ENCODE measurements at places on chromosomes 12 and 14.

GRCh38 chr14:83291714-83292113 is 1758.1 kb upstream of the SEL1L start:
- no peak for DNase-seq

GRCh38 chr14:81153187-81153586 is 67.6 kb downstream of the GTF2A1 start:
- no peak for DNase-seq

GRCh38 chr12:52763991-52764390 is 13.2 kb downstream of the KRT76 start:
- DNase-seq = no peak

DNA sequence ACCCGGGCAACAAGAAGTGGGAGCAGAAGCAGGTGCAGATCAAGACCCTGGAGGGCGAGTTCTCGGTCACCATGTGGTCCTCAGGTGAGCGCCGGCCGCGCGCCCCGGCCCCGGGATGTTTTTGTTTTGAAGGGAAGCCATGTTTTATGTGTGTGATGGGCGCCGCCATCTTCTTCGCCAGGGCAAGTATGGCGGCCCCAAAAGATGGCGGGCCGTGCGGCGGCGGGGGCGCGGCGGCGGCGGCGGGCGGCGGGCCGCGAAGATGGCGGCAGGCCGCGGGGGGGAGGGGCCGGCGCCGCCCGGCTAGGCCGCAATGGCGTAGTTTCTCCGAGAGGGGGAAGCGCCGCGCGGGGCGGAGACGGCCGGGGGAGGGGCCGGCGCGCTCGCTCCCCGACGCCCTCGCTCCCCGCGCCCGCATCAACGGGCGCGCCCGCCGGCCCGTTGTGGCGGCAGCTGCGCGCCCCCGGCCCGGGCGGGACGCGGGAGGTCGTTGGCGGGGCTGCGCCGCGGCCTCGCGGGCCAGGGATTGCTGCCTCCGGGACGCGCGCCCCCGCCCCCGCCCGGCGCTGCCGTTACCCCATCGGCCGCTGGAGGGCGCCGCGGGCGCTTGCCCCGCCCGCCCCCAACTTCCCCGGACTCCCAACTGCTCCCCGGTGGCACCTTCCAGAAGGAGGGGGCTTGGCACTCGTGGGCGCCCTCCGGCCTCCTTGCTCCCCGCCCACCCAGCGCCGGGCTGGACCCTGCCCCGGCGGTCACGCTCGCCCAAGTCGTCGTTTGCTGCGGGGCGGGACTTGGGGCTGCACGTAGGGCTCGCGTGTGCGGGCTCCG is 1.1 kb downstream of the YY1 start:
- peak; percentile 80 for DNase-seq

GRCh38 chr12:75816897-75817296 is 214.7 kb downstream of the PHLDA1 start:
- DNase-seq = no peak

- DNase-seq = peak; percentile 66
Measured at GRCh38 chr14:21868442-21869046, 194.9 kb upstream of the OR4E1 start.

DNA sequence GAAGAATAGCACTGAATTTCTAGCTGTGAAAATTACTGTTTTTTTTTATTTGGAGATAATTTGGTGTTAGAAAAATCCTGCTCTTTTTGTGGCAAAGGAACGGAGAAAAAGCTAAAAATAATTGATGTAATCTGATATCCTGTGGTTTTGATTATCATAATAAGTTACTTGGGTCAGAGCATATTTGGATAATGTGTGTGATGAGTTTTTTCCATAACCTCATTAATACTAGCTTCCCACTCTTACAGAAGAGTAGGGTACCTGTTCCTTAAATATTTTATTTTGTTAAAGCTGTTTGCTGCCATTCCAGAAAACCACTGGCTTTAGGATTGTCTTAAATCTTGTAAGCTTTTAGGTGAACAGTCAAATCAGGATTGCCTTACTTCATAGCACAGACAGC is 4.7 kb downstream of the PSMC6 start:
- DNase-seq = no peak

- DNase-seq = no peak
Measured at GRCh38 chr12:49274396-49275069, 9.7 kb downstream of the TUBA1C start.

DNA sequence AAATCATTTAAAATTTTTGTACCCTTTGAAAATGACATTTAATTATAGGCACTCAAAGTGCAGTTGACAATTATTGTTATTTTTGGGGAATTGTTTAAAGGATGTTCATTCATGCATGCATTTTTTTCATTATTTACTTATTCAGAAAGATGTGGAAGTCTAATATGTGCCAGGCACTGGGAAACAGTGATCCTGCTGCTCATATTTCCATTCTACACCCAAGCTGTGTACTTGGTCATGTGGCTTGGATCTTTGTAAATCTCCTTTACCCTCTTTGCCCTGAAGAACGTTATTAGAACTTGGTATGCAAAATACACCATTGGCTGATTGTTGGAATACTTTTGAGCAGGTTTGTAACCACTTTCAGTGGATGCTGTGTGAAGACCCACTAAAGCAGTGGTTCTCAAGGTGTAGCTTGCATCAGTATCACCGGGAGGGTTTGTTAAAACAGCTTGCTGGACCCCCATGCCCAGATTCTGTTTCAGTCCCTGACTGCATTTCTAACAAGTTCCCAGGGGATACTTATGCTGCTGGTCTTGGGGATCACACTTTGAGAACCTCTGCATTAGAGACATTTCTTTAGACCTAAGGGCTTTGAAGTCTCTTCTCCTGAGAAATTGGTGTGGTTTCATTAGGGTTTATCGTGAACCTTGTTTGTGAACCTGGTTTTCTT is 47.5 kb downstream of the PRKCH start:
- DNase-seq = no peak

GRCh38 chr14:23057757-23058653 is 685 bp upstream of the CDH24 start:
- DNase-seq = peak; percentile 80

GRCh38 chr12:92036061-92036620 is 109.5 kb downstream of the BTG1 start:
- no peak for DNase-seq

DNA sequence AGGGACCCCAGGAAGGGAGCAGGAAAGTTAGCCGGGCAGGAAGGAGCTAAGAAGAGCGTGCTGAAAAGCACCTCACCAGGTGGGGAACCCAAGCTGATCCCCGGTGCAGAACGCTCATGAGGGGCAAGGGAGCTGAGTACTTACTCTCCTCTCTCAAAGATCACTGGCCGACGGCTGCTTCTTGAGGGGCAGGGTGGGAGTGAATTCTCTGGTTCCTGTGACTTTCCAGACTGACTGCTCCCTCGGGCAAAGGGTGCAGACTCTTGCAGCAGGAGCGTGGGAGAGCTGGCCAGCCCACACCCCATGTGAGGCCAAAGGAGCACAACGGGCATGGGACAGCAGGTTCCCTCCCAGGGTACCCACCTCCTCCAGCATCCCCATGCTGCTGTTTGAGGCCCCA is 44.9 kb upstream of the DIO3 start:
- no peak for DNase-seq

GRCh38 chr12:117235261-117235660 is 45.0 kb upstream of the FBXO21 start:
- no peak for DNase-seq

GRCh38 chr12:48852734-48853688 is 1.0 kb upstream of the DDX23 start:
- peak; percentile 74 for DNase-seq

GRCh38 chr14:22003461-22003860 is 329.8 kb upstream of the OR4E1 start:
- no peak for DNase-seq

DNA sequence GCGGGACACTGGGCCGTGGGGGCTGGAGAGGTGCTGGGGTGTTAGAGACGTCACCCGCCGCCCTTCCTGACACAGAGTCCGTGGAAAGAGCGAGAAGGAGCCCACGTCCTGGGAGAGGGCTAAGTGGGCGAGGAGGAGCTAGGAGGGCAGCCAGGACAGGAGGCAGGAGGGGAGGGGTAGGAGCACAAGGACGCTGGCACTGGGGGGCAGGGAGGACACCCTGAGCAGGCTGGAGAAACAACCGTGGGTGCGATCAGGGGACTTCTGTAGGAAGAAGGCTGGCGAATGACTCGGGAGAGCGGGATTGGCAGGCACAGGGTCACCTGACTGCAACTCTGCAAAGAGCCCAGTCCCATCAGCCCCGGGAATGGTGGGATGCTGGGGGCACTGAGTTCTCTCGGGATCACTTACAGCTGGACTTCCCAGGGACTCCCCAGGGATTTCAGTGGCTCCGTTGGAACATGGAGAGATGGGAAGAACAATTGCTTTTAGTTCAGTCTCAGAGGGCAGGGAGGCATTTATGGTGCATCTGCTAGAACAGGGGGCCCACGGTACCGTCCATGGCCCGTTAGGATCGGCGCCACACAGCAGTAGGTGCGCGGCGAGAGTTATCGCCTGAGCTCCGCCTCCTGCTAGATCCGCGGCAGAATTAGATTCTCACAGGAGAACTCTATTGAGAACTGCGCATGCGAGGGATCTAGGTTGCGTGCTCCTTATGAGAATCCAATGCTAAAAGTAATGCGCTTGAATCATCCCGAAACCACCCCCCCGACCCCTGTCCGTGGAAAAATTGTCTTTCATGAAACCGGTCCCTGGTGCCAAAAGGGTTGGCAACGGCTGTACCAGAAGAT is 24.3 kb downstream of the UBR7 start:
- no peak for DNase-seq

DNA sequence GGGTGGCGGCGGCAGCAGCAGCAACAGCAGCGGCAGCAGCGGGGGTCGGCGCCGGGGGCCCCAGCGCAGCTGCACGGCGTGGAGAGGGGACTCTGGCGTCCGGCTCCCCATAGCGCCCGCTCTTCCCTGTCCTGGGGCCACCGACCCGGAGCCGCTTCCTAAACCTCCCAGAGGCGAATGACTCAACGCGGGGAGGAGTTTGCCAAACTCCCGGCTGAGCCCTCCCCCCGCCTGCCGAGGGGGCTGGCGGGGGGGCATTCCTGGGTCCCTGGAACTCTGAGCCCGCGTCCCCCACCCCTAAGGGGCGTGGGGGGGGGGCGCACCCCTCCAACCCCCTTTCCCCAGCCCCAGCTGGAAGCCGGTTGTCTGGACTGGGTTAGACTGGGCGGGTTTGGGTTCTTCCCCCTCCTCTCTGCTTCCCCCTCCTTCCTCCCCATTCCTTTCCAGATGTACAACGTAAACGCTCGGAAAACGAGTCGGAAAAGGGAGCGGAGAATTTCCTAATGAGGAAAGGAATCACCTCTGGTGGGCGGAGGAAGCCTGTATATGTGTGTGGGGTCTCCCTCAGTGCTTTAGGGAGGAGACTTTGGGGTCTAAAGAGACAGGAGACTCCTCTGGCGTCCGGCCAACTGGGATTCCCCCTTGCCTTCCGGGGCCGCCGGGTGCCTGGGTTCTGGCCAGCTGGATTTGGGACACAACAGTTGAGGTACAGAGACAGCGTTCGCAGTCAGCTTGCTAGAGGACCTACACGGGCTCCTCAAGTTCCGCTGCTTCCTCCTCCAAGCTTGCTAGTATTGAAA is at the start of gene ITGA5:
ITGA5 (minus strand) TSS at position 179 of the 800 bp plus-strand sequence; CDS start at position 111, 68 bp downstream.
- no peak for DNase-seq

GRCh38 chr12:54452628-54453027 is 20.8 kb downstream of the GTSF1 start:
- DNase-seq = no peak

- DNase-seq = no peak
Measured at GRCh38 chr14:91830777-91831176, 36.6 kb downstream of the TC2N start.

GRCh38 chr12:15289192-15289591 is 33.1 kb upstream of the PTPRO start:
- DNase-seq = no peak

- DNase-seq = peak; percentile 72
Measured at GRCh38 chr14:51846631-51847488, 13.6 kb upstream of the GNG2 start.

DNA sequence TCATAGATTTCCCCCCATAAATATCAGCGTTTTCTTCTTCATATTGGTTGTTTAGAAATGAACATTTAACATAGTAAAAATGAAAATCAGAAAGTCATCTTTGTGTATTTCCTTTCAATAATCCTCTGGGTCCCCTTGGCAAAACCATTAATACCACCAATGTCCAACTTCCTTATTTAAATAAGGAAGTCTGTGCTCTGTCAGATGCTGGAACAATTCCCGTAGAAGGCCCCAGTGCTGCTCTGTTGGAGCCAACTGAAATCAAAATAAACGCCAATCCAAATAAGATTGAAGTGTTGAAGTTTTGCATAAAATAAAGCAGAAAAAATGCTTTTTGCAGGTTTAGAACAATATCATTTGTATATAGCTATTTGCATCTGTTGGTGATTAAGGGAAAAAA is 93.1 kb downstream of the PPM1H start:
- DNase-seq = no peak

GRCh38 chr12:82099216-82099615 is 259.0 kb downstream of the CCDC59 start:
- no peak for DNase-seq

GRCh38 chr12:6605421-6606330 is 1.5 kb downstream of the CHD4 start:
- DNase-seq = peak; percentile 36

- no peak for DNase-seq
Measured at GRCh38 chr14:83873669-83874068, 1656.3 kb upstream of the FLRT2 start.
